ENCODE measurements at places on chromosomes 3 and 15. TPM values are rescaled to one million over a fixed set of nuclear protein-coding genes. Genes with fewer than 3 reads are reported as not detected.

FGF12 gene
- total RNA-seq = 1.6 TPM

C3orf18 gene
- total RNA-seq = 7.3 TPM

DNA sequence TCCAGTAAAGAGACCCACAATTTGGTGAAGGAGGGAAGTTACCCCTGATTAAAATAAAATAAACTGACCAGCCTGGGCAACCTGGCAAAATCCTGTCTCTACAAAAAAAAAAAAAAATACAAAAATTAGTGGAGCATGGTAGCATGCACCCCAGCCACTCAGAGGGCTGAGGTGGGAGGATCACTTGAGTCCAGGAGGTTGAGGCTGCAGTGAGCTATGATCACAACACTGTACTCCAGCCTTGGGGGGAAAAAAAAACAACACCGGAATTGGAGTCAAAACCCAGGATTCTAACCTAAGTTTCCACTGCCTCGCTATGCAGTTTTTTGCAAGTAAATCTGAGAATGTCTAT, 22.5 kb downstream of the DCAF1 start:
- no peak for DNase-seq

DNA sequence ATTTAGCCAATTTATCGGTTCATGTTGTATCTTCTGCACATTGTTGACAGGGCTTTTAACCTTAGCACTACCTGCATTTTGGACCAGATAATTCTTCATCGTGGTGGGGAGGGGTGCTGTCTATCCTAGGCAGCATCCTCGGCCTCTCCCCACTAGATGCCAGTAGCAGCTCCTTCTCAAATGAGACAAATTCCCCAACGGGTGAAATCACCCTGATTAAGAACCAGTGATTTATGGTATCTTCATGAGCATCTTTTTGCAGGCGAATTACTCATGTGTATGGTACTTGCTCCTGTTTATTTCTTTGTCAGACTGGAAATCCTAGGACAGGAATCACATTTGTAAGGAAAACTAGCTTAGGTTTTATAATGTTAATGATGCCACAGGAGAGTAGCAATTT, 68.0 kb downstream of the C3orf70 start:
- DNase-seq = no peak

- no peak for DNase-seq
Observed at GRCh38 chr15:40360015-40360414, 2.0 kb downstream of the DISP2 start.

DNA sequence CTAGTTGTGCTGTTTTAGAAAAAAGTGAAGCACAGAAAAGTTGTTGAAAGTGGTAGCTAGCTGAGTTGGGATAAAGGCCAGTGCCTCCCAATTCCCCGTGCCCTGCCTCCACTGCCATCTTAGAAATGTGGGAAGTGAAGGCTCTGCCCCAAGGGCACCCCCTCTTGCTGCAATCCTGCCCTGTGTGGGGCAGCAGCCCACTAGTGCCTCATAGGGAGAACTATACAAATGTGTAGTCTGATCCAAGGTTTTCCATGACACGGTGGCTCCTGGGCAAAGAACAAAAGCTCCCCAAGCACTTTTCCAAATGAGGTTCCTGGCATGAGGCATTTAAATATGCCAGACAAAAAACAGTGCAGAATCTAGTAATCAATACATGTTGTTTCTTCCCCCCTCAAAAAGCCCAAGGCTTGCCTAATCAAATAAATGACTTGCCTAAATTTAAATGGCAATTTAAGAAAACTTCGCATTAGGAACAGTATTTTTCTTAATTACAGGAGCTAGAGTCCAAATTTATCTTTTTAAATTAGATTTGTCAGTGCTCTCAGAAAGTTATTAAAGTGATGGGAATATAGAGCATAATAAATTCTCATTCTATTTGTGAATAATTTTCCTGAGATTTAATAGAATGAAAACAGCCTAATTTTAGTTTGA, 83.8 kb downstream of the GHSR start:
- no peak for DNase-seq

DNA sequence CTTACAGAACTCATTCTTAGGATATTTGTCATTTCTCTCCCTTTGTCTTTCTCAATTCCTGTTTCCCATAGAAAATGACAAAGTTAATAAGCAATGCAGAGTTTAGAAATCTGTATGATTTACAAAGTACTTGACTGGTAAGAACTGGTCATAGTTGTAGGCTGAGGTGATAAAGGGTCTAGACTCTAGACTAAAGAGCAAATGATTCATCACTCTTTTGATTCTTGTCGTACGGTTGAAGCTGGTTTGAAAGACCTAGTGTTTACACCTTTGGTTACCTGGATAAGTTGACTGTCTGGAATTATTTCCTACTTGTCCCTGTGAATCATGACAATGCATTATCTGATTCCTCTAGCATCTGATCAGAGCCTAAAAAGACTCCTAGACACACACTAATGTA, 58.9 kb upstream of the TP63 start:
- peak; percentile 81 for DNase-seq

DNA sequence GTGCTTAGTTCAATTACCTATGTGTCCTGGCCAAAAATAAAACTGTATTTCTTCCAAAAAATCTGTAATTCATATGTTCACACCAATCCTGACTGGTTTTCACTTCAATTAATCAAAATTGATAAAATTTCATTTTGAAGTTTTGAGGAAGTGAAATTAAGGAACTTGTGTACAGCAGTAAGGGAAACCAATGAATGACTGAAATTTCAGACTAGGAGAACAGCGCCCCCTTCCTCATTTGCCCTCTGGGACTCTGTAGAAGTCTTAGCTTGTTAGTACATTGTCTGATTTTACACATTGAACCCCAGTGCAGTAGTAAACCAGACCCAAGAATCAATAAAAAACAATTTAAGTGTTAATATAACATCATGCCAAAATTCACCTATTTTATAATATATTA, 495.3 kb upstream of the AGTR1 start:
- no peak for DNase-seq

GRCh38 chr3:169501777-169502320, 161.7 kb downstream of the MECOM start:
- no peak for DNase-seq

Data from renal cortical epithelial cell (primary cell).